Activated CD8-positive, alpha-beta memory T cell treated with anti-CD3 and anti-CD28 coated beads, Interleukin-2, amount 50 U/mL, for 4 hours (primary cell): ENCODE measurements at places on chromosomes 11 and 22.

- no peak for DNase-seq
These were observed 61.1 kb downstream of the WT1 start for GRCh38 chr11:32374261-32374711.

- DNase-seq: no peak
These were observed 57.9 kb downstream of the BUD13 start for GRCh38 chr11:116714902-116715301.

DNA sequence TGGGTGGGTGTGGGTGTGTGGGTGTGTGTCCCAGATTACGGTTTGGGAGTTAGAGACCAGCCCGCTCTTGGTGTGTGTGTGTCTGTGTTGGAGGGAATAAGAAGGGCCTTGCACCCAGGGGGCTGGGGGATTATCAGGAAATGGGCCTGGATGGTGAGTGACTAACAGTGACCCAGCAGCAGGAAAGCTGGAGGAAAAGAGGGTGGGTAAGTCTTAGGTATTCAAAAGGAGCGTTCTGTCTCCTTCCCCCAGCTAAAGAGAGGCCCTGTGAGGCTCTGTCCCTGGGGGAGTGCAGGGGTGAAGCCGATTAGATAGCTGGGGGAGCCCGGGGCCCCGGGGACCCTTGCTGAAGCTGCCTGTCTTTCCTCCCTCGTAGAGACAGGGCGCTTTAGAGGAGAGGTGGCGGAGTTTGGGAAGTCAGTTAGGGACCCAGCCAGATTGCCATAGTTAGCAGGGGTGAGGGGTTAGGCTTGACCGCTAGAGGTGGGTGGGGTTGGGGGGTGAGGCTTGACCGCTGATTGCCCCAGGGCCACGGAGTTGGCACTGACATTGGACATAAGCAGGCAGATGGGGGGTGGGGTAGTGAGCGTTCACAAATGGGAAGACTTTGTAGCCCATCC, 1.5 kb downstream of the OAF start:
- DNase-seq: no peak

DNA sequence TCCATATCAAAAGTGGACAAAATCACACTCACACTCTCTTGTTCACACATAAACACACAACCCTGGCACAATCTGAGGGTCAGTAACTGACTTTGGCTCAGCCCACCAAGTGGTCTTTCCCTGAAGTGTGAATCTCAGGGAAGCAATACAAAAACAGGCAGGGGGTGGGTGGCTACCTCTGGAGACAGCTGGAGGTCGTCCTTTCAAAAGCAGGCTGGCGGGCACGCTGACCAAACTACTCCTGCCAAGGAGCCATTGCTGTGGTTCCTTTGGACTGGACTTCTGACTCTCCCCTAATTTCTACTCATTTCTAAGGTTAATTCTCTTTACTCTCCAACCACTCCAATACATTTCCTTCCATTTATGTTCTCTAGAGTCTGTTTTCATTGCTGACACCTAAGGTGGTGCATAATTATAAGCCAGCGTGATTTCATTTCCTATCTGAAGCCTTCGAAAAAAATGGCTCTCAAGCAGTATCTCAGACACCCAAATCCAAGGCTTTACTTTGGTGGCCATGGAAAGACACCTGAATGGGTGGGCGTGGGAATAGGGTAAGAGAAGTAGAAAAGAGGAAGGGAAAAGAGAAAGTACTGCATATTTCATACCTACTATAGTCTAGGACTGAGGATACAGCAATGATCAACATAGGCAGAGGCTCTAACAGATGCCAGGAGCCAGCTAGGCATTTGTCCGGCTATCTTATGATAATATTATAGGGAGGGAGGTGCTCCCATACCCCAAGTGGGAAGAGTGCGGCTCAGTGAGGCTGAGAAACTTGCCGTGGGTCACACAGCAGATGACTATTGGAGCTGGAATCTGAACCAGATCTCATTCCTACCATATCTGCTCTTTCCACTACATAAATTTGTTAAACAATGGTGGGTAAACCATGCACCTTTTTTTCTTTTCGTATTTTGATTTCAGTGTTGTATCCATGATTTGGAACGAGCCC, 22.0 kb downstream of the FZD4 start:
- no peak for DNase-seq

- no peak for DNase-seq
These were observed 57.9 kb downstream of the CD82 start for GRCh38 chr11:44623341-44623730.

GRCh38 chr11:66242095-66242765, 26.2 kb upstream of the RAB1B start:
- no peak for DNase-seq

- DNase-seq: no peak
These were observed 69.5 kb downstream of the NOX4 start for GRCh38 chr11:89421718-89422117.

DNA sequence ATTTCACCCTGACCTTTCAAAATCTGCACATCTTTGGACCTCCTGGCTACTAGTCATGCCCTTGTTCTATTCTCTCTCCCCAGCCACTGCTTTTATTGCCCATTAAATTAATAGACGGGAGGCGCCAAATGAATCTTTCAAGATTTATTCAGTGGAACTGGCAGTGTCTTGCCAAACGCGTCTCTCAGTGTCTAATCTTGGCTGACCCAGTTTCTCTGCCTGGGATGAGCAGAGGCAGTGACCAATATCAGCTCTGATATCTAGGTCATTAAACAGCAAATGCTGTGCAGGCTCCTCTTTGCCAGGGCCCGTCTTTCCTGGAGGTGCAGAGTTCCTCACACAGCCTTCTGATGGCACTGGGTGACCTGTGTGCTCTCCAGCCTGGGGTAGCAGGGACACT, 74.0 kb downstream of the TRAF6 start:
- DNase-seq: no peak

GRCh38 chr22:28743852-28744251, 2.0 kb downstream of the HSCB start:
- DNase-seq: no peak

GRCh38 chr11:96389720-96390487, at the start of the genes CCDC82 and JRKL:
Gene CCDC82 (minus strand): TSS chr11:96389912. CDS start chr11:96384747, 5,165 bp downstream.
Gene JRKL (plus strand): TSS chr11:96390013. CDS start chr11:96390650, 637 bp downstream.
- peak; percentile 99 for DNase-seq

- DNase-seq: no peak
These were observed 121.0 kb downstream of the BUD13 start for GRCh38 chr11:116651737-116652237.

DNA sequence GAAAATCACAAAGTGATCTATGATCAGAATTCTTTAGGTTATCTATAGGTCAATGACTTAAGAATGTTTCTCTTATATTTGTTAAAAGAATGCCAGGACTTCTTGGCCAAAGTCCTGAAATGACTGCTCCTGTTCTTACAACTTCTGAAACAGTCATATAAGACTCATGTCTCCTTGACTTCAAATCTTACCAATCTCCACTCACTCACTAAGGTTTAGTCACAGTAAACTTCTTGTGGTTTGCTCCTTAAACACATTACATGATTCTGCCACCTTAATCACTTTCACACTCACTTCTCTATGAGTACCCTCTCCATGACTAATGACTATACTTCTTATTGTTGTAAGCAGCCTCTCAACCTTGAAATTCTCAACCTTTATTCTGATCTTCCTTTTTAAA, 648.7 kb upstream of the CCDC179 start:
- no peak for DNase-seq

GRCh38 chr11:12914400-12914912, 94.7 kb upstream of the RASSF10 start:
- peak; percentile 15 for DNase-seq

DNA sequence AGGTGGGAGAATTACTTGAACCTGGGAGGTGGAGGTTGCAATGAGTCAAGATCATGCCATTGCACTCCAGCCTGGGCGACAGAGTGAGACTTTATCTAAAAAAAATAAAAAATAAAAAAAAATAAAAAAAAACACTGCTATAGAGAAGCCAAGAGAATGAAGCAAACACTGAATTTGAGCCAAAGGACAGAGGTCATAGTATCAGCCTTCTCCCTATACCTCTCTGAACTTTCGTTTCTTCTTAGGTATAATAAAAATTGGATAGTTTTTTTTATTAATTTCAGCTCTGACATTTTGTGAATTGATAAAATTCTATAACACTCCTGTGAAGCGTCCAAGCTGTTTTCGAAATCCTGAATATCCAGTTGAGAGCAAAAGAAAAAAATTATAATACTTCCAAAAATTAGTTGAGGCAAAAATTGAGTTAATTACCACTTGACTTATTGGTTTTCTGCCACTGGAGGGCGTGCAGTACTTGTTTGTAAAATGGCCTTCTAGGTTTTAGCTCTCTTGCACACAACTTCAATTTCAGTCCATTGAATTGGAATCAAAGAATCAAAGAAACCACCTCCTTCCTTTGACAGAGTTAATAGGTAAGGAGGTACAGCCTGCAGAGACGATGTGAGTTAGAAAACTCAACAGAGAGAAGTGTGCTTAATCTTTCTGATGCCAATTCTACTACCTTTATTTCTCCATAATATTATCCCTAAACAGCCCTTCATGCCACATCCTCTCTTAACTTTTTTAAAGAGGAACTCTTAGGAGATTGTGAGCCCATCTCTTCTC, 143.2 kb downstream of the BBOX1 start:
- DNase-seq: peak; percentile 19

DNA sequence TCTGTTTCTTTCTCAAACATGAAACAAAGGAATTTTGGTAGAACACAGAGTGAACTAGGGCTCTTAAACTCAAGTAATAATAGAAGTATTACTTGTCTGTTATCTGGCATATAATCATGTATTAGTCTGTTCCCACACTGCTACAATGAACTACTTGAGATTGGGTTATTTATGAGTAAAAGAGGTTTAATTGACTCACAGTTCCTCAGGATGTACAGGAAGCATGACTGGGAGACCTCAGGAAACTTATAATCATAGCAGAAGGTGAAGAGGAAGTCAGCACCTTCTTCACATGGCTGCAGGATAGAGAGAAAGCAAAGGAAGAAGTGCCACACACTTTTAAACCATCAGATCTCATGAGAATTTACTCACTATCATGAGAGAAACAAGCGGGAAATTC, 273.4 kb downstream of the ETS1 start:
- DNase-seq: no peak

DNA sequence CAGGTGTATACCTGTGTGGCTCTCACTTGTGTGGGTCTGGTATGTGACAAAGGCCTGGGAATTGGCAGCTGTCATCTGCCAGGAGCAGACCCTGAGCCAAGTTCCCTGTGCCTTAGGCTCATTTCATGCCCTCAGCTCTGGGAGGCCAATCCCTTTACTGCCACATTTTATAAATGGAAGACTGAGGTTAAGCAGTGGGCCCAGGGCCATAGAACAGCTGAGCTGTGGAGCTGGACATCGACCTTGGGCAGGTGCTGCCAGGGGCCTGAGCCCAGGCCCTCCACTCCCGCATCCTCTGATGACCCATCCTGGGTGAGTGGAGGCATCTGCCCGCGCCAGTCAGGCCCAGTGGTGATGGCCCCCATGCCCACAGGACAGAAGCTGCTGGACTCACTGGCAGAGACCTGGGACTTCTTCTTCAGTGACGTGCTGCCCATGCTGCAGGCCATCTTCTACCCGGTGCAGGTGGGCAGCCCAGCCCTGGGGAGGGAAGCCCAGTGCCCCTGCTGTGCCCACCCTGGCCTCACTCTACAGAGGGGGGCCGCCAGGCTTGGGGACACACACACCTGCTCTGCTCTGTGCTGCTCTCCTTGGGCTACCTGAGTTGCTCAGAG, 20.9 kb upstream of the ARHGAP8 start:
- DNase-seq: no peak

GRCh38 chr11:2743427-2744110, 43.8 kb upstream of the KCNQ1OT1 start:
- no peak for DNase-seq

- no peak for DNase-seq
These were observed 383.7 kb downstream of the TMEM135 start for GRCh38 chr11:87421422-87421821.

DNA sequence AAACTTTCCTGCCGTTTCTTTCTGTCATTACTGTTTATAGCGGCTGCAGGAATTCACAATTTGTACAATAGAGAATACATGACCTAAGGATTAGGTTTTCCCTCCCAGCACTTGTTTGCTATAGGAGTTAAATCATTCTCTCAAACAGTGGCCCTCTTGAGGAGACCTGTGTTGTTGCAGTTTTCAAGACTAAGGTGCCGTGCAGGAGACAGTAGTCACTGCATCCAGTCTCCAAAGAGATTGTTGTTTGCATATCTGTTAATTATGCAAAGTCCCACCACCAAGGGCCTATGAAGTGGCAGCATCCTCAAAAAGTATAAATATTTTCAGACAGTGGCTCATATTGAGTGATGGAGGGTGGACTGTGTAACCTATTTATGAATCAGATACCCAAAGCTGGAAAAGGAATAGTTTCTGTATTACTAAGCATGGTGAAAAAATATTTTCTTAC, 2.3 kb downstream of the PRSS23 start:
- DNase-seq: no peak

DNA sequence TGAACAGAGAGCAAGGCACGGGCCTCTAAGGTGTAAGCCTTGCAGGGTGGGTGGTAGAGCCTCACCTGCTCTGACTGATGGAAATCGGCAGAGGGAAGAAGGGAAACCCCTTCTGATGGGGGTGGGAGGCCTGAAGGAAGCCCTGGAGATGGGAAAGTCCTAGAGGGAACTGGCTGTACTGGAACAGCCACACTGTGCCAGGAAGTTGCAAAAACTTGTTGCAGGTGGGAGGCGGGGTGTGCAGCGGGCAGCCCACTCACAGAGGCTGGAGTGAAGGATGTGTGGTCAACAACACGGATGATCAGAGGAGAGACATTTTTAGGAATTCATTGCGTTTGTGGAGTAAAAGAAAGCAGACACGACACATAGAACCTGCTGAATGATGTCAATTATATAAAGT, 91.3 kb downstream of the ZC3H12C start:
- no peak for DNase-seq

DNA sequence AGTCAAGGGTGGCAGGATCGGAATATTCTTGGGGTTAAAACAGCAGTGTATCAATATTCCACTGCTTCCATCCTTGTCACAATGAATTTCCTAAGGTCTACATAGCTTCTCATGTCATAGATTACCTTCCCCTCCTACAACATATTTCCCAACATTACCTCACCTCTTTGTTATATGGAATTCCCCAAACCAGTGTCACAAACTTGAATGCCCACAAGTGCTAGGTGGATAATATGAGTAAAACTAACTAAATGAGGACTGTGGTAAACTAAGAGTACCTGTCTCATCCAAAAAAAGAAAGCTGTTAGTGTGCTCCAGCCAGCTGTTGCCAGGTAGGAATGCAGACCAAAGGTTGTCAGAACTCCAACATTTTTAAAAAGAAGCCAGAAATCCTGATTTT, 17.0 kb upstream of the NUCB2 start:
- no peak for DNase-seq

GRCh38 chr11:32781721-32782120, 12.7 kb downstream of the CCDC73 start:
- DNase-seq: no peak

GRCh38 chr22:30511109-30511508, 5.6 kb upstream of the SEC14L4 start:
- DNase-seq: no peak

GRCh38 chr22:32991353-32992101, 66.7 kb downstream of the SYN3 start:
- DNase-seq: no peak
